Activated naive CD4-positive, alpha-beta T cell treated with anti-CD3 and anti-CD28 coated beads, Interleukin-2, amount 10 ng/mL, durations not matched to agents 7 days and 5 days (primary cell): ENCODE measurements at places on chromosomes 6 and 20.
A peak's percentile ranks its signal among the peaks of the same experiment; 100 is the strongest.

DNA sequence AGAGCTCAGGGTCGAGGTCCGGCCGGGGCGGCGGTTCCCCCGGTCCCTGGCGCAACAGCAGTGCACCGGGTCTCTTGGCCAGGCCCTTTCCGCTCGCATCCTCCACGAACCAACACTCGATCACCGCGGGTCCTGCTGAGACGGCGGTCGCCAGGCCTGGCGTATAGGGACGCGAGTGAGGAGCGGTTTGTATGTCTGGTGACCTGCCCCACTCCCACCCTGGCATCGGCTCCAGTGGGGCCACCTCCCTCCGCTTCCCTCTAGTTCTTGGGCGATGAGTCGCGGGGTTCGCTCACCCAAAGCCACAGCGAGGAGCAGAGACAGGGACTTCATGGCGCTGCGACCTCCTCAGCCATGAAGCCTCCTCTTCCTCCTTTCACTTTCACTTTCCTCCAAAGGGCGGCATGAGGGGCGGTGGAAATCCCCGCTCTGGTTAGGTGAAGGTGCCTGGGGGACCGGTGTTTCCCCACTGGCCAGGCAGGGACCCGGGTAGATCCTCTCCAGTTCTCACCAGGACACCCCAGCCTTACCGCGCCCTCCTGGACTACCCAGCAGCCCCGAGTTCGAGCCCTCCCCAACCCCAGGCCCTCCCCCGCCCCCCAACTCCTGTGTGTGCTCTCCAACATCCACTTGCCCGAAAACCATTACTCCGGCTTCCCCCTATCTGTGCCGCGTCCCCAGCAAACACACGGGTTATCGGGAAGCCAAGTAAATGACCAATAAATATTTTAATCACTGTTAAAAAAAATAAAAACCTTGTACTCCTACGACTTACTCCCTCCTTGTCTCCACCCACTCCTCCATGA lies at the start of gene TAPBP:
Gene TAPBP (minus strand): TSS at position 370 of the 806 bp plus-strand sequence. CDS start 37 bp downstream, at position 333.
- no peaks in the 10 kb centered on the region for H3K27me3 ChIP-seq
- peak within 1 kb of the TSS; percentile 99 for H3K4me3 ChIP-seq
- H3K27ac ChIP-seq, result peak within 1 kb of the TSS; percentile 99
- H3K36me3 ChIP-seq, result peaks cover 52% of the 10 kb centered on the region

DNA sequence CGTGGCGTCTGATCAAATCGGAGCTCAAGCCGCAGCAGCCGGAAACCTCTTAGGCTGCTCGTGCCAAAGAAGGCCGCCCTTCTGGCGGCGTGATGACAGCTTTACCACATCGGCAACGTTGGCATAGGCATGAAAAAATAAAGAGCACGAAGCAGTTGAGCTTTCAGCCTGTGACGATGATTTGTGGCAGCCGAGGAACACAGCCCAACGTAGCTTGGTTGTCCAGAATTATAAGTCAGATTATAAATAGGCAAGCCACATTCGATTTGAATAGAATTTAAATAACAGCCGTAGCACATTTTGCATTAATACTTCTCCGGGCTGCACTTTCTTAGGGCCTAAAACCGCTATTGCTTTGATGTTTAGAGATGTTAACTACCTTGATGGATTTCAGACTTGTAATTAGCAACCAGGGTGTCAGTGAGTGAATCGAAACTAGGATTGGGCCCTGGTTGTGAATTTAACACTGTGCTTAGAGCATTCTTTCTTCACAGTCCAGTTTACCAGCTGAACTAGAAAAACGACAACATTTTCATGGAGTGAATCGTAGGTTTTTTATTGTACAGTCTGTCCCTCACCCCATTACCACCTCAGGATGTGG lies 864 bp upstream of the BCLAF1 start:
- H3K4me3 ChIP-seq, result peak overlapping the region; percentile 95
- DNase-seq, result peak; percentile 89
- H3K4me1 ChIP-seq, result peaks cover 49% of the 10 kb centered on the region
- H3K36me3 ChIP-seq, result peaks cover 24% of the 10 kb centered on the region

DNA sequence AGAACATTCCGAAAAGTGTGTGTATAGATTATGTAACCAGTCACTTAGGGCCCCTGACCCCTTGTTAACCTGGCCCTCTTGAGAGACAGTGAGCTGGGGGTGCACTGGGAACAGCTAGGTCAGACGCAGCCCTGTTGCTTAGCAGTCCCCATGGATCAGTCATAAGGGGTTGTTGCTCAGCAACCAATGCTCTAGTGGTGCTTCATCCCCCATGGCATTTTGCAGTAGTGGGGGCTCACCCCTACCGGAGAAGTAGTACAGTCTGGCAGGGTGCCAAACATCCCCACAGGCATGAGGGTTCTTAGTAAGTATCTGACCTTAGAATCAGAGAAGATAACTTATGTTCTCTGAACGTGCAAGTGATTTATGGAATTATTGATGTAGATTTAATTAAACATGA lies 12.3 kb downstream of the PKIB start:
- no peaks in the 10 kb centered on the region for H3K4me1 ChIP-seq
- no peak for DNase-seq
- H3K27ac ChIP-seq, result no peak overlapping the region
- H3K4me3 ChIP-seq, result no peak overlapping the region
- H3K36me3 ChIP-seq, result no peaks in the 10 kb centered on the region
- H3K27me3 ChIP-seq, result peaks cover 4% of the 10 kb centered on the region

GRCh38 chr6:167565388-167565787 lies 240.5 kb downstream of the TTLL2 start:
- H3K27ac ChIP-seq, result no peak overlapping the region
- H3K4me3 ChIP-seq, result no peak overlapping the region
- no peaks in the 10 kb centered on the region for H3K4me1 ChIP-seq
- no peak for DNase-seq
- peaks cover 3% of the 10 kb centered on the region for H3K36me3 ChIP-seq

- H3K27me3 ChIP-seq, result no peaks in the 10 kb centered on the region
- H3K27ac ChIP-seq, result no peak overlapping the region
- H3K4me3 ChIP-seq, result no peak overlapping the region
- no peaks in the 10 kb centered on the region for H3K36me3 ChIP-seq
- DNase-seq, result no peak
- no peaks in the 10 kb centered on the region for H3K4me1 ChIP-seq
These were observed 20.5 kb downstream of the ID4 start for GRCh38 chr6:19857703-19858102.

- DNase-seq, result no peak
- no peaks in the 10 kb centered on the region for H3K27me3 ChIP-seq
- H3K4me1 ChIP-seq, result no peaks in the 10 kb centered on the region
- no peak overlapping the region for H3K27ac ChIP-seq
- H3K36me3 ChIP-seq, result no peaks in the 10 kb centered on the region
These were observed 151.0 kb upstream of the HEY2 start for GRCh38 chr6:125598422-125598821.

DNA sequence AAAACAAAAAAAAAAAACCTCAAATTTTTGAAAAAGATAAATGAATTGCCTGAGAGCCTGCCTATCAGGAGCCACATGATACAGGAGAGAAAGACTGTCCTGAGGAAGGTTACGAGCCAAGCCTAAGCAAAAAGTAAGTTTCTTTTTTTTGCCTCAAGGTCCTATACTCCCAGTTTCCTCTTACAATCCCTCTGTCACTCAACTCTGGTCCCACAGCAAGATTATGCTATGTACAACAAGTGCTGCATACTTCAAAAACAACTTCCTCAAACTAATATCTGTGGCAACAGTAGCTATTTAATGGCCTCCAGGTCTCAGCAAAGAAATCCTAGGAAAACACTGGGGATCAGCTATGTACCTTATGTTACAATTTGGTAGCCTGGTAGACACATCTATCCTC lies 46.8 kb downstream of the PLN start:
- peaks cover 50% of the 10 kb centered on the region for H3K36me3 ChIP-seq
- DNase-seq, result no peak
- H3K4me1 ChIP-seq, result peaks cover 2% of the 10 kb centered on the region
- no peaks in the 10 kb centered on the region for H3K27me3 ChIP-seq
- H3K4me3 ChIP-seq, result no peak overlapping the region
- H3K27ac ChIP-seq, result no peak overlapping the region

DNA sequence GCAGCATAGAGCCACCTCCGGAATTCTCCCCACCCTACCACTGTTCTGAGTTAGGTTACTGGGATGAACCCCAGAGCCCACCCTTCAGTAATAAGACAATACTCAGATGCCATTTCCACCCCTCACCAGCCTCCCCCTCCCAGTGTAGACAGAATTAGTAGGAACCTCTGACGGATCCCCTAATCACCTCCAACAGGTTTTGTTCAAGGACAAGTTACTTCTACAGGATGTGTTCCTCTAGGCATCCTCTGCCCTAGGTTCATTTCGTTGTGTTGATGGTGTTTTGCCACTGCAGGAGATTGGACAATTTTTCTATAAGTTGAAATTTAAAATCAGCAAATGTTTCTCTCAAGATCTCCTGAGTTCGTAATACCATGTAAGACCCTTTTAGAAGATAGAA lies 22.8 kb downstream of the PLEKHG1 start:
- H3K36me3 ChIP-seq, result no peaks in the 10 kb centered on the region
- no peak overlapping the region for H3K27ac ChIP-seq
- DNase-seq, result no peak

DNA sequence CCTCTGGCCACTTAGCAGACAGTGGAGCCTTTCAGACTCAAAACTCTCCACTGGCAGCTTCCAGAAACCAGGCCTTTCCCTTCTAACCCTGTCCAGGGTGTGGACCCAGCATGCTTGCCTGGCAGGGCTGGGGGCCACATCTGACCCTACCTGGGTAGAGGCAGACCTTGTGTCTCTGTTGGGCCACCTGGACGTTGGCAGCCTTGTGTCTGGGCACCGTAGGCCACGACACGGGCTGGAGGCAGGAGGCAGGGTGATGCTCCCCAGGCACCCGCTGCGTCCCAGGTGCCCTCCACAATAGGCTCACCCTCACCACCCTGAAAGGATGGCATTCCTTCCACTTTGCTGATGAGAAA lies 67.6 kb downstream of the NOL4L start:
- H3K4me1 ChIP-seq, result peaks cover 61% of the 10 kb centered on the region
- no peak for DNase-seq
- H3K4me3 ChIP-seq, result no peak overlapping the region
- no peaks in the 10 kb centered on the region for H3K27me3 ChIP-seq
- peak overlapping the region; percentile 60 for H3K27ac ChIP-seq
- peaks cover 52% of the 10 kb centered on the region for H3K36me3 ChIP-seq

DNA sequence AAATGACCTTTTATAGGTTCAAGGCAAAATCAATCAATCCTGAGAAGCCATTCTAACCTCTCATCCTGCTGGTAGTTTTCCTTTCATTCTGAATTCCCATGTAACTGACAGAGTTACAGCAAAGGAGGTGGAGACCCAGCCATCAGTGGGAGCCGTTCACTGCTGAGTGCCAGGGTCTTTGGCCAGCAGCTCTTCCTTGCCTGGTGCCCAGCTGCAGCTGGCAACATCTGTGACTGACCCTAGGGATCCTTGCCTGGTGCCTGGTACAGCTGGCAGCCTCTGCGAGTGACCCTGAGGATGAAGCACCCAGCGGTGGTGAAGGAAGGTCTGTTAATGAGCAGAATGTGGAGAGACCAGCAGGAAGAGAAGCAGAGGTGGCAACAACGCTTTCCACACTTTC lies 314.6 kb downstream of the THBS2 start:
- peaks cover 18% of the 10 kb centered on the region for H3K27me3 ChIP-seq
- DNase-seq, result no peak
- no peaks in the 10 kb centered on the region for H3K36me3 ChIP-seq

- no peaks in the 10 kb centered on the region for H3K36me3 ChIP-seq
- no peak for DNase-seq
- H3K27me3 ChIP-seq, result peaks cover 71% of the 10 kb centered on the region
These were observed 64.4 kb downstream of the UBE2V1 start for GRCh38 chr20:50048420-50049166.

GRCh38 chr6:14614631-14615030 lies 497.1 kb downstream of the CD83 start:
- peaks cover 24% of the 10 kb centered on the region for H3K27me3 ChIP-seq
- no peak overlapping the region for H3K4me3 ChIP-seq
- no peak for DNase-seq
- no peaks in the 10 kb centered on the region for H3K36me3 ChIP-seq

DNA sequence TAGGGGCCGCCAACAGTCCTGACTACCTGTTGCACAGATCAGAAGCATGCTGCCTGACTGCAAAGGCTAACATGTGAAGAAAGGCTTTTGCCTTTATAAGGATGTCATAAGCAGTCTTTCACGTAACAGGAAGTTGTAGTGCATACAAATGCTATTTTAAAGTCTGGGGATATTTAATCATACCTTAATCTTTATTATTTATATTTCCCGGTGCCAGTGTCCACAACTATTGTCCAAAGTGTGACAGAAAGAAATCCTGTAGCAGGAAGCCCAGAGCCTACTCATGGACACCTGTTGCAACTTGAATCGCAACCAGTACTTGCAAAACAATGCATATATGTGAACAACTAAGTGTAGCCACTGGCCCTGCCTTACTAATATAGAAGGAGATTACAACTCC lies 235.8 kb downstream of the ALDH8A1 start:
- H3K27me3 ChIP-seq, result no peaks in the 10 kb centered on the region
- H3K4me3 ChIP-seq, result no peak overlapping the region
- H3K27ac ChIP-seq, result no peak overlapping the region
- H3K36me3 ChIP-seq, result no peaks in the 10 kb centered on the region
- no peaks in the 10 kb centered on the region for H3K4me1 ChIP-seq

GRCh38 chr20:33516882-33517281 lies 27.0 kb downstream of the CBFA2T2 start:
- no peaks in the 10 kb centered on the region for H3K36me3 ChIP-seq
- no peak overlapping the region for H3K4me3 ChIP-seq
- H3K4me1 ChIP-seq, result peaks cover 6% of the 10 kb centered on the region
- no peak for DNase-seq
- no peak overlapping the region for H3K27ac ChIP-seq
- H3K27me3 ChIP-seq, result no peaks in the 10 kb centered on the region

DNA sequence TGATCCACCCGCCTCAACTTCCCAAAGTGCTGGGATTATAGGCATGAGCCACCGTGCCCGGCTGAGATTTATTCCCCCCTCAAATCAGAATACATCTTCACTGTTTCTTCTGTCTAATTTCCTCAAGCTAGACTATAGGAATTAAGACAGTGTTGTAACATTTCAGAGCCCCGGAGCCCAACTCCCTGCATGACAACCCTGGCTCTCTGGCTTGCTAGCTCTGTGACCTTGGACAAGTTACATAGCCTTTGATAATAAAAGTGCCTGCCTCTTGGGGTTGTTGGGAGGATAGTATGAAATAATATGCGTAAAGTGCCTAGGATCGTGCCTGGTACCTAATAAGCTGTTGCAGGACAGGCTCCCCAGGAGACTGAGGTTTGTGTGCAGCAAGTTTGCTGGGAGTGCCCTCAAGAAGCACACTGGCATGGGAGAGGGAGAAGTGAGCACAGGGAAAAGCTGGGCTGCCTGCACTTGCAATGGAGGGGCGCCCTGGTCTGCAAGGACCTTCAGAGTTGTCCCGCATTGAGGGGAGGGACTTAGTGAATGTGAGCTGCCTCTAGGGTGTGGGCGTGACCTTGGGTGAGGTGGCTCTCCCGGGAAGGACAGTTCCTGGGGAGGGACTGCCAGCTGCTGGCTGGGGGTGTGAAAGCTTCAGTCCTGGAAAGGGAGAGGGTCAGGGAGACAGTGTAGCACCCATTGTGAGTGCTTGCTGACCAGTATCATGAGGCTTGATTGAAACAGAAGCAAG lies 43.4 kb downstream of the TAF8 start:
- no peak for DNase-seq
- no peak overlapping the region for H3K27ac ChIP-seq
- H3K4me3 ChIP-seq, result no peak overlapping the region
- peaks cover 9% of the 10 kb centered on the region for H3K27me3 ChIP-seq

- no peaks in the 10 kb centered on the region for H3K27me3 ChIP-seq
- no peak for DNase-seq
- peak overlapping the region; percentile 91 for H3K4me3 ChIP-seq
- H3K27ac ChIP-seq, result peak overlapping the region; percentile 89
- H3K36me3 ChIP-seq, result peaks cover 30% of the 10 kb centered on the region
- H3K4me1 ChIP-seq, result peaks cover 65% of the 10 kb centered on the region
These were observed 2.1 kb upstream of the TMEM217 start for GRCh38 chr6:37260040-37260439.

- peaks cover 15% of the 10 kb centered on the region for H3K36me3 ChIP-seq
- H3K4me1 ChIP-seq, result peaks cover 58% of the 10 kb centered on the region
- DNase-seq, result peak; percentile 39
These were observed 45.6 kb downstream of the DUSP22 start for GRCh38 chr6:337805-338368.
